ENCODE measurements at places on chromosomes 7 and 10.

DNA sequence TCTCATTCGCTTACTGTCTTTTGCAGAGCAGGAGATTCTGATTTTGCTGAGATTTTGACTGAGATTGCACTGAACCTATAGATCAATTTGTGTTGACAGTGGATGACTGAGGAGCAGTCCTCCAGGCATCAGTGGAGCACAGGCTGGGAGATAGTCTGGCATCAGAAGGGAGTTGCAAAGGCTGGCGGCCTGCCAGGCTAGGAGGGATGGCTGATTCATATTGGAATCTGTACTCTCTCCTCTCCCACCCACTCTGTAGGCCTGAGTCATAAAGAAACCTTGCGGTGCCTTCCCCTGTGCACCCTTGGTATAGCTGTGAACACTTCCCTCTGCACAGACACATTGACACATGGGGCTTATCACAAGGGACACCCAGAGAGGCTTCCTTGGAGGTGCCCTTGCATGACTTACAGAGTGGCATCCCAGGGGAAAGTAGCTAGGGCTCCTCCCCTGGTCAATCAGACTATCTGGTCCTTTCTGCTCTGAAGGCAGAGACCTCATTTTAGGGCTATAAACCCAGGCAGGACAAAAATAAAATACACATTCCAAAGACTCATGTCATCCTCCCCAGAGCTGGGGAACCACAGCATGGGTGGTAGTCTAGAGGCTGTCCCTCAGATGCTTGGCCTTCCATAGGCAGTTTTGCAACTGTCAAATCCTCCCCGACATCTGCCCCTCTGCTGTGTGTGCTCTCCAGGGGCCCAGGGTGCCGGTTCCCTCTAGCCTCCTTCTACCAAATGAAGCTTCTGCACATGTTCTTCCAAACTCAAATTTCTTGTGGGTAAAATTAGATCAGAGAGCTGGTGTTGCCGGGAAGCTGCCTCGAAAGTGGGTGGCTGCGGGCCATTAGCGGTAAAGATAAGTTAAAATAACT is 37.4 kb upstream of the EEPD1 start:
- H3K4me1 ChIP-seq, result peaks cover 30% of the 10 kb centered on the region
- H3K36me3 ChIP-seq, result no peaks in the 10 kb centered on the region
- H3K4me3 ChIP-seq, result peak overlapping the region; percentile 65
- peaks cover 35% of the 10 kb centered on the region for H3K27me3 ChIP-seq
- no peak overlapping the region for H3K27ac ChIP-seq
- peak; percentile 92 for DNase-seq

- no peaks in the 10 kb centered on the region for H3K36me3 ChIP-seq
- H3K27me3 ChIP-seq, result peaks cover 31% of the 10 kb centered on the region
- no peak overlapping the region for H3K27ac ChIP-seq
- peaks cover 20% of the 10 kb centered on the region for H3K4me1 ChIP-seq
- no peak overlapping the region for H3K4me3 ChIP-seq
- no peak for DNase-seq
Measured at GRCh38 chr10:101725296-101726114, 30.5 kb upstream of the FBXW4 start.

- H3K27ac ChIP-seq, result peak overlapping the region; percentile 98
- peak overlapping the region; percentile 93 for H3K4me3 ChIP-seq
- no peaks in the 10 kb centered on the region for H3K27me3 ChIP-seq
- H3K36me3 ChIP-seq, result peaks cover 9% of the 10 kb centered on the region
Measured at GRCh38 chr7:87154166-87154565, 1.9 kb downstream of the DMTF1 start.

- no peaks in the 10 kb centered on the region for H3K27me3 ChIP-seq
- H3K27ac ChIP-seq, result no peak overlapping the region
Measured at GRCh38 chr10:24041034-24041433, 167.9 kb upstream of the KIAA1217 start.

GRCh38 chr7:37220664-37221063 is 228.0 kb downstream of the ELMO1 start:
- no peak overlapping the region for H3K4me3 ChIP-seq
- H3K27ac ChIP-seq, result no peak overlapping the region
- no peaks in the 10 kb centered on the region for H3K27me3 ChIP-seq

GRCh38 chr7:75732016-75732521 is 6.7 kb downstream of the HIP1 start:
- no peak for DNase-seq
- H3K4me1 ChIP-seq, result peaks cover 21% of the 10 kb centered on the region
- H3K36me3 ChIP-seq, result no peaks in the 10 kb centered on the region
- peaks cover 13% of the 10 kb centered on the region for H3K27me3 ChIP-seq
- H3K27ac ChIP-seq, result no peak overlapping the region

- no peak overlapping the region for H3K4me3 ChIP-seq
- no peak overlapping the region for H3K27ac ChIP-seq
- H3K27me3 ChIP-seq, result peaks cover 17% of the 10 kb centered on the region
Measured at GRCh38 chr10:62661143-62661542, 143.4 kb upstream of the ADO start.

GRCh38 chr10:78540355-78541076 is 506.9 kb downstream of the RPS24 start:
- H3K27me3 ChIP-seq, result no peaks in the 10 kb centered on the region
- peaks cover 10% of the 10 kb centered on the region for H3K4me1 ChIP-seq
- H3K4me3 ChIP-seq, result no peak overlapping the region
- no peaks in the 10 kb centered on the region for H3K36me3 ChIP-seq
- no peak for DNase-seq

- no peaks in the 10 kb centered on the region for H3K27me3 ChIP-seq
- no peaks in the 10 kb centered on the region for H3K36me3 ChIP-seq
- no peak overlapping the region for H3K27ac ChIP-seq
- H3K4me1 ChIP-seq, result peaks cover 5% of the 10 kb centered on the region
Measured at GRCh38 chr10:104862-105565, 30.2 kb upstream of the ZMYND11 start.

- no peaks in the 10 kb centered on the region for H3K36me3 ChIP-seq
- no peaks in the 10 kb centered on the region for H3K27me3 ChIP-seq
- H3K4me3 ChIP-seq, result no peak overlapping the region
- DNase-seq, result no peak
- H3K4me1 ChIP-seq, result no peaks in the 10 kb centered on the region
- no peak overlapping the region for H3K27ac ChIP-seq
Measured at GRCh38 chr10:80590585-80591125, 53.0 kb downstream of the SH2D4B start.

DNA sequence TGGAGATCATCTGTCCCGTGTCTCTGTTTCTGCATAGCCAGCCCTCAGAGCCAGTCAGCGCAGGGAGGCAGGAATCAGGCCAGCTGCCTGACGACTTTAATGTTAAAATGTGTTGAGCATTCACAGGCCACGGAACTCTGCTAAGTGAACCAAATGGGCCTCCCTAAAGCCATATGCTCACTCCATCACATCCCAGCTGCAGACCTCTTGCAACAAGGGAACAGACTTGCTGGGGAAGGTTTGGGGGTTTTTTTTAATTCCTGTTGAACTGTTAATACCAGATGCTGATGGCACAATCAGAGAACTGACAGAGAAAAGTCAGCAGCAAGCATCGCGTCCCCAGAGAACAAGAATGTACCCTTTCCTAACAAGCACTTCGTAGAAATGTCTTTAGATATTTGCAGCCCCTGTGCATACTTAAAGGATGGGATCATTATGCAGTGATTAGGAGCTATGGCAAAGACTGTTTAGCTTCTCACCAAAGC is 900.4 kb upstream of the AUTS2 start:
- no peak overlapping the region for H3K27ac ChIP-seq
- H3K27me3 ChIP-seq, result no peaks in the 10 kb centered on the region

GRCh38 chr10:83343676-83344075 is 795.6 kb upstream of the GHITM start:
- H3K27ac ChIP-seq, result no peak overlapping the region
- no peaks in the 10 kb centered on the region for H3K4me1 ChIP-seq
- H3K36me3 ChIP-seq, result no peaks in the 10 kb centered on the region
- no peaks in the 10 kb centered on the region for H3K27me3 ChIP-seq

DNA sequence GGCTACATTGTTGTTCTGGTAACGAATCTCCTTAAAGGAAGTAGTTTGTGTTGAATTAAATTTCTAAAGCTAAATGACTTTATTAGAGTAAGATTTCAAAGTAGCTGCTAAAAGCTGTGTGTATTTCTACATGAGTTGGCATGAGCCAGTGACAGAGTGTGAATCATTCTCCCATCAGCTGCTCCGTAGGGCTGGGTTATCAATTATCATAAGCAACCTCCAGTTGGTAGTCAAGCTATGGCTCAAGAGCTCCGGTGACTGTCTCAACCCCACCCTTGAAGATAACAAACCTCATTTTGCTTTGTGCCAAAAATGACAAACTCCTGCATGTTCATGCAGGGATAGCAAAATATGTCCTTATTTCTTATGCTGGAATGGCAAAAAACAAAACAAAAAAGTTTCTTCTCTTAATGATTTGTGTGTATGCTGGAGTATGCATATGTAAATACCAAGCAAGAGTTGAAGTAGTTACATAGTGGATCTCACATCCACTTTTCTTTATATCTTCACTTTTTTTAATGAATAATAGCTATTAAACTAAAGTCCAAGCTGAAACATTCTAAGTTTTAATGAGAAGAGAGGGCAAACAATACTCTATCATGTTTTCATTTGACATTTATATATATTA is 249.4 kb downstream of the CACNA2D1 start:
- no peak for DNase-seq
- H3K4me3 ChIP-seq, result no peak overlapping the region
- no peaks in the 10 kb centered on the region for H3K27me3 ChIP-seq
- H3K4me1 ChIP-seq, result no peaks in the 10 kb centered on the region
- no peaks in the 10 kb centered on the region for H3K36me3 ChIP-seq

GRCh38 chr7:28623863-28624262 is 211.5 kb downstream of the CREB5 start:
- no peaks in the 10 kb centered on the region for H3K4me1 ChIP-seq
- peaks cover 30% of the 10 kb centered on the region for H3K27me3 ChIP-seq
- H3K36me3 ChIP-seq, result no peaks in the 10 kb centered on the region
- H3K27ac ChIP-seq, result no peak overlapping the region

- no peak for DNase-seq
- H3K4me3 ChIP-seq, result peak overlapping the region; percentile 65
- H3K27me3 ChIP-seq, result no peaks in the 10 kb centered on the region
- peak overlapping the region; percentile 56 for H3K27ac ChIP-seq
- peaks cover 57% of the 10 kb centered on the region for H3K4me1 ChIP-seq
- peaks cover 37% of the 10 kb centered on the region for H3K36me3 ChIP-seq
Measured at GRCh38 chr10:5896208-5897052, 6.4 kb downstream of the FBH1 start.

DNA sequence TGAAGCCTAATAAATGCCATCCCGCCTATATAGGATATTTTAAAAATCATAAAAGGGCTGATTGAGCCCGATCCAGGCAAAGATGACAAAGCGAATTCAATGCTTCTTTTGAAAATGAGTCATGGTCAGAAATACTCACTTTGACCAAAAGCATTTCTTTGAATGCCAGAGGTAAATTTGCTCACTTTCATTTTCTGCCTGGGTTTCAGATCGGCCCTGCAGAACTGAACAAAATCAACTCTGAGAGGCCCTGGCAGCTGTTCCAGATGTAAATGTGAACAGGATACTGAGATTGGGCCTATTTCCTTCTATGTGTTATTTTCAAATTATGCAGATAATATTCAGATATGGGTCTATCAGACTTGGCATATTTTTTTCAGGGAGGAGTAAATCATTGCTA is 114.8 kb upstream of the ARID5B start:
- no peaks in the 10 kb centered on the region for H3K27me3 ChIP-seq
- peak overlapping the region; percentile 61 for H3K4me3 ChIP-seq
- DNase-seq, result no peak
- H3K4me1 ChIP-seq, result peaks cover 54% of the 10 kb centered on the region
- no peaks in the 10 kb centered on the region for H3K36me3 ChIP-seq

GRCh38 chr7:32263611-32264010 is 193.4 kb upstream of the PDE1C start:
- no peak overlapping the region for H3K4me3 ChIP-seq
- no peaks in the 10 kb centered on the region for H3K27me3 ChIP-seq
- no peaks in the 10 kb centered on the region for H3K36me3 ChIP-seq
- no peaks in the 10 kb centered on the region for H3K4me1 ChIP-seq
- H3K27ac ChIP-seq, result no peak overlapping the region
- DNase-seq, result no peak

GRCh38 chr10:99412099-99412498 is 18.3 kb downstream of the GOT1 start:
- no peak overlapping the region for H3K4me3 ChIP-seq
- peaks cover 17% of the 10 kb centered on the region for H3K4me1 ChIP-seq
- H3K36me3 ChIP-seq, result peaks cover 9% of the 10 kb centered on the region
- no peaks in the 10 kb centered on the region for H3K27me3 ChIP-seq
- no peak for DNase-seq
- no peak overlapping the region for H3K27ac ChIP-seq

DNA sequence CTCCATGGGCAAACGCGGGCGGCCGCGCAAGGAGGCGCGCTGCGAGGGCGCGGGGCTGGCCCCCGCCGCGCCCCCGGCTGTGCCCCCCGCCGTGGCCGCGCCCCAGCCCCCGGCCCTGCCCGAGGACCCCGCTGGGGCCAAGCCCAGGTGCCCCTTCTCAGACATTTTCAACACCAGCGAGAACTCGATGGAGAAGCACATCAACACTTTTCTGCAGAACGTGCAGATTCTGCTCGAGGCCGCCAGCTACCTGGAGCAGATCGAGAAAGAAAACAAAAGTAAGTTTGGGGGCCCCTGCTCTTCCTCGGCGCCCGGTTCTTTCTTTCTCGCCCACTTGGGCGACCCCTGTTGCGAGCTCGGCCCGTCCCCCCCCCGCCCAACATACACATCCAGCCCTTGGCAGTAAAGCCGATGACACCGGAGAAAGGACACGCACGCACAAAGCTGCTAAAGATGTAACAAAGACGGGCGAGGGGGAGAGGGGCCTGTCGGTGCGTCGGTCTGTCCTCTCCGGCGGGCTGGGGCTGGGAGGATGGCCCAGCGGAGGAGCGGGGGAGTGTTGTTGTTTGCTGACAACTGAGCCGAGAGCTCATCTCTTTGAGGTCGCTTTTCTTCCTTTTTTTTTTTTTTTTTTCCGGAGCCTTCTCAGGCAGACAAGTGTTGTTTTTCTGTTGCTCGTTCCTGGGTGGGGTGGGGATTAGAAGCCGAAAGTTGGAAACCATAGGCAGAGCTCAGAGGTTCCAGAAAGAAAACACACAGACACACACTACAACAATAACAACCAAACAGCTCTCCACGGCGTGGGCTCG is 604 bp downstream of the MXI1 start:
- no peak overlapping the region for H3K27ac ChIP-seq
- H3K4me3 ChIP-seq, result peak overlapping the region; percentile 96

GRCh38 chr10:123454987-123455386 is 211.2 kb upstream of the GPR26 start:
- H3K4me3 ChIP-seq, result no peak overlapping the region
- H3K36me3 ChIP-seq, result no peaks in the 10 kb centered on the region
- peaks cover 36% of the 10 kb centered on the region for H3K27me3 ChIP-seq
- no peak overlapping the region for H3K27ac ChIP-seq
